Mucosa of descending colon (tissue), 3 donors: ENCODE measurements at places on chromosomes 5 and 9. TPM values are rescaled to one million over a fixed set of nuclear protein-coding genes. Genes with fewer than 3 reads are reported as not detected.

- no peak for DNase-seq
Measured at GRCh38 chr9:129656795-129657390, 8.6 kb upstream of the PRRX2 start.

GRCh38 chr9:133814586-133815208 lies 76.5 kb upstream of the SARDH start:
- DNase-seq = no peak

DNA sequence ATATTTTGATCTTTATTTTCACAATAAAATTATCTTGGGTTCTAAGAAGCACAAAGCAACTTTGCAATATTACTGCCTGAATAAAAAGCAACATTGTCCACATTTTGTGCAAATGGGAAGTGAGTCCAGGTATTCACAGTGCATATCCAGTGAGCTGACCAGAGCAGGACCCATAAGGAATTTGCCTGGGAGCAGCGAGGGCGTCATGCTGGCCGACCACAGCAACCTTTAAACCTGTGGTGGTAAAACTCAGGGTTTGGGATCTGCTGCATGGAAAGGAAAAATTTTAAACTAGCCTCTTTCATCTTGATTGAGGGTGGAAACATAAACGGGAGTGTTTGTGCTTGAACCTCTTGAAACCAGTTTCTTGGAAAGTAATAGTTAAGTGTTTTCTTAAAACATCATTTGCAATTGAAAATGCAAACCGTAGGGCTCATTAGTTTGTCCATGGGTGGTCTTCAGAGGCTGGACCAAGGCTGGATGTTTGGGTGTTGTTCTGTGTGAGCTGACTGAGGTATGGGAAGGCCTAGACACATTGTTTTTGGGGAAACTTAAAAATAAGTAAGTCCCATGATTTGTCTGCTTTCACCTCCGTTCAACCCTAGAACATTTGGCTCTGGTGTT lies 85.0 kb upstream of the ANKH start:
- no peak for DNase-seq

GRCh38 chr9:22120159-22120549 lies 111.0 kb upstream of the CDKN2B start:
- DNase-seq = no peak

DNA sequence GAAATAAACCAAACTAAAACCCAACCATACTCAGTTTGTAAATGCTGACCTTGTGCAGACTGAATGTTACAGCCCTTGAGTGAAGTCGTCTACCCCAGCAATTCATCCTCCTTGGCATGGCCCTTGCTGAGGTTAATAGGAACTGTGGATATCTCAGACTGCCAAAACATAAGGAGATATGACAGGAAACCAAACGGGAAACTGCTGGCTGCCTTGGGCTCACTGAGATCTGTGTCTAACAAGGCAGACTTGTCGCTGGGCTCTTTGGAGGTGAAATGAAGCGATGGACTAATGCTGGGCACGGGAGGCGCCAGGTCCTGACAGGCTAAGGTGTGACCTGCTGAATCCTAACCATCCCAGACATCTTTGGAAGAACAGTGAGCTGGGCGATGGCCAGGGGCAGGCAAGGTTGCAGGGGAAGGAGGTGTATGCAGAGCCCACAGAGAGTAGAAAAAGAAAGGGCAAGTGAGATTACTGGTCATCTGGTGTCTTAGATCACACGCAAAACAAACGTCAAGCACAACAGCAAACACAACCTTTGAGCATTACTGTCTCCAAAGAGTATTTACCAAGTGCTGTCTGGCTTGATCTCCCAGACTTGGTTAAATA lies 44.6 kb upstream of the ALDH1A1 start:
- DNase-seq = peak; percentile 38

- DNase-seq = no peak
Measured at GRCh38 chr5:152061095-152061494, 136.4 kb upstream of the GLRA1 start.

GRCh38 chr5:1423901-1424603 lies 21.2 kb downstream of the SLC6A3 start:
- no peak for DNase-seq

- DNase-seq = no peak
Measured at GRCh38 chr5:106172681-106173532, 1497.8 kb downstream of the EFNA5 start.

GRCh38 chr9:34825775-34826174 lies 115.8 kb upstream of the CCL21 start:
- no peak for DNase-seq

DNA sequence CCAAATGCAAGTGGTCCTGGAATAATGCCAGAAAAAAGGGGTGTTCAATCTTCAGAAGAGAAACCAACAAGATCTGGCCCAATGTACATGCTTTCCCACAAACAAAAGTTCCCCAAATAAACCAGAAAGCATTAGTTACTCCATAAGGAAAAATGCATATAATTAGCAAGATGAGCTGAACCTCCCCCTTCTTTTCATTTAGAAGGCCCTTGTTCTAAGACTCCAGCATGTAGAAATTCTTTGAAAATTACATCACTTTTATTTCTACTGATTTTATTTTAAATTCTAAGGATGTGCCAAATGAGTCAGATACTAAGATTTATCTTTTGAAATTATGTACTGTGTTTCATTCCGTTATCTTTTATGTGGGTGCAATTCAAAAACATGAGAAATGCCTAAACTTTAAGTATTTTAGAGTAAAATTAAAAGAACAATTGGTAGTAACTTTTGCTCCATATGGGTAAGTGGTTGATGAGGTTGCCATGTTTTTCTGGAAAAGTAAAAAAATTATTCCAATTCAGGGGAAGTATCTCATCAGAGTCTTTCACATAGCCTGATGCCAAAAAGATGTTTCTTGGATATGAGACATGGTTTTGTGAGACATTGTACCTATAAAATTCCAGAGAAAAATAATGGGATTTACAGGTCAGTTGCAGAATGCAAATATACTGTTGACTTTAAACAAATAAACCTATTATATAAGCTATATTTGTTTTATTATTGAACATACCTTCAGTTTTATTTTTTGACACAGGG lies 106.5 kb upstream of the CCDC112 start:
- DNase-seq = no peak

DNA sequence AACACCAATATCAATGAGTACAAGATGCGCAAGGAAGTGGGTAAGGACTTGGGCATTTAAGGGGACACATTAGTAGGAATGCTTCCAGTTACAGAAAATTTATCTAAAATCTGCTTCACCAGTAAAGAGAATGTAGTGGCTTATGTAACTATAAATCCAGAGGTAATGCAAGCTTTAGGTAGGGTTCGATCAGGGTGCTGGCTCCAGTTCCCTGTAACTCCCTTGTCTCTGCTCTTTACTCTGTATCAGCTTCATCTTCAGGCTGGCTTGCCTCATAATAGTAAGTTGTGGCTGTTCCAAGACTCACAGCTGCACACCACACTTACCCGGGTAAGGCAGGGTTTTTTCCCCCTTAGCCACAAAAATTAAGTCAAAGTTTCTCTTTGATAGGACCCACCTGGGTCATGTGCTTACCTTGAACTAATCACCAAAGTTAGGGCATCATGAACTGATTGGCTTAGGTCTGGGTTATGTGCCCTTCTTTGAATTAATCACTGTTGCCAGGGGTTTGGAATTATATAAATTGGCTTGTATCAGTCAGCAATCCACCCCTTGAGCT lies 35.5 kb downstream of the ARHGEF37 start:
- DNase-seq = no peak

- no peak for DNase-seq
Measured at GRCh38 chr5:112143690-112144089, 275.4 kb downstream of the EPB41L4A start.

GRCh38 chr9:127977884-127978647 lies 2.7 kb downstream of the EEIG1 start:
- DNase-seq = peak; percentile 74

DNA sequence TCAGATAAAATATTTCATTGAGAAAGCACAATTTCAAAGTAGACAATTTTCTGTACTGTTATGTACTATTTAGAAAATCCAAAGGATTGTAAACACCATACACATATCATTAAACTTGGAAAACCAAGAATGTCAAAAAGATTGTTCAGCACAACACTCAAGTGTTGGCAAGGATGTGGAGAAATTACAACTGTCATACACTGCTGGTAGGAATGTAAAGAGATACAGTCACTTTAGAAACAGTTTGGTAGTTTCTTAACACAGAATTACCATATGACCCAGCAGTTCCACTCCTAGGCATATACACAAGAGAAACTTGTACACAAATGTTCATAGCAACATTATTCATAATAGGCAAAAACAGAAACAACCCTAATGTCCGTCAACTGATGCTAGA lies 71.2 kb downstream of the OR2K2 start:
- no peak for DNase-seq

DNA sequence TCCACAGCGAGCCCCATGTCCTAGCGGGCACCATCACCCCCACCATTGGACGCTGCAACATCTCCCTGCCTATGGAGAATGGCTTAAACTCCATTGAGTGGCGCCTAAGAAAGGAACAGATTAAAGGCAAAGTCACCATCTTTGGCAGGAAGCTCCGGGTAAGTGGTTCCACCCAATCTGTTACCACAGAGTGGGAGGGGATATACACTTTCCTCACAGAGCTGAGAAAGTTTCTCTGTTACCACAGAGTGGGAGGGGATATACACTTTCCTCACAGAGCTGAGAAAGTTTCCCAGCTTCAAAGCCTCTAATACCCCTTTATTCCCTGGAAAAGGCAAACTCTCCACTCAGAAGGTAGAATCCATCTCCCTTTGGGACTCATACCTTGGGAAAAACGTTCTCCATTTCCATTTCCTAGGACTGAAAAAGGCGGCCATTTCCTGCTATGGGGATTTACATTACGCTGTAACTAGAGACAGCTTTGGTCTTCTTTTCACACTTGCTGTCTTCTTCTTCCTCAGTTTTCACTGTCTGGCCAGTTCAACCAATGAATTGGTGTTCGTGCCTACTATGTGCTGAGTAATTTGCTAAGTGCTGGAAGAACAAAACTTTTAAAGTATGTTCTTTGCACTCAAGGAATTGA lies 63.4 kb upstream of the WWC1 start:
- DNase-seq = no peak

DNA sequence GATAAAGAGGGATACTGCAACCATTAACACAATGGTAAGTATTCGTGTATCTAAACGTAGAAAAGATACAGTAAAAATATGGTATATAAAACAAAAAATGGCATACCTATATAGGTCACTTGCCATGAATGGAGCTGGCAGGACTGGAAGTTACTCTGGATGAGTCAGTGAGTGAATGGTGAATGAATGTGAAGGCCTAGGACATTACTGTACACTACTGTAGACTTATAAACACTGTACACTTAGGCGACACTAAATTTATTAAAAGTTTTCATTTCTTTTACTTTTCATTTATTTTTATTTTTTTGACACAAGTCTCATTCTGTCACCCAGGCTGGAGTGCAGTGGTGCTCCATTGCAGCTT lies 14.1 kb downstream of the TDRD7 start:
- DNase-seq = no peak

NDUFAF2 gene
- 19.5 TPM for total RNA-seq

SLC34A1 gene
- not detected for total RNA-seq

IFNK gene
- not detected for total RNA-seq

PCDHGB3 gene
- 2.0 TPM for total RNA-seq

KCTD16 gene
- total RNA-seq = 0.12 TPM

SPARC gene
- 78.0 TPM for total RNA-seq

PIP5K1B gene
- 73.3 TPM for total RNA-seq

FGF1 gene
- total RNA-seq = 0.31 TPM

HTR4 gene
- total RNA-seq = 15.0 TPM

TAS2R1 gene
- not detected for total RNA-seq

ORM2 gene
- total RNA-seq = not detected

TRIM7 gene
- total RNA-seq = 3.9 TPM

PPP2R2B gene
- 1.2 TPM for total RNA-seq

C5orf58 gene
- total RNA-seq = not detected
